ENCODE measurements at places on chromosomes 2 and 18. TPM values are rescaled to one million over a fixed set of nuclear protein-coding genes. Genes with fewer than 3 reads are reported as not detected.

Gene GMPPA
- 45.3 TPM for total RNA-seq

- no peak for DNase-seq
- no peak overlapping the region for H3K4me3 ChIP-seq
- H3K4me1 ChIP-seq, result no peaks in the 10 kb centered on the region
Observed at GRCh38 chr2:20638646-20639430, 12.1 kb downstream of the HS1BP3 start.

DNA sequence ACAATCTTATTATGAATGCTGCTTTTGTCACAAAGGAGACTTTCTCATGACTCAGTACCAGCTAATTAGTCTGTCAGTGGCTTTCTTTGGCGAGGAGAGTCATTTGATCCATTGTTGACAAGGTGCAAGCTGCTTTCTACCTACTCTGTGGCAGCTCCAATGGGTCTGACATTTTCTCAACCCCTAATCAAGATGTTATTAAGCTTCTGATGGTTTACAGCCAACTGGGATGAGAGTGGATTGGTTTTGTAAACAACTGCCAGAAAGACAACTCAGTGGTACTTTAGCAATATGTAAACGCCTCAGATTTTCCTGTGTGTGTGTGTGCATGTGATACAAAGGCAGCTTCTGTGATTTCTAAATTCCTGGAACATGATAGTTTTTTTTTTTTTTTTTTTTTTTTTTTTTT is 8.2 kb upstream of the CLIP4 start:
- H3K4me1 ChIP-seq, result peaks cover 31% of the 10 kb centered on the region
- H3K4me3 ChIP-seq, result no peak overlapping the region
- no peak for DNase-seq
- no peaks in the 10 kb centered on the region for H3K36me3 ChIP-seq
- no peaks in the 10 kb centered on the region for H3K27me3 ChIP-seq
- H3K27ac ChIP-seq, result no peak overlapping the region

DNA sequence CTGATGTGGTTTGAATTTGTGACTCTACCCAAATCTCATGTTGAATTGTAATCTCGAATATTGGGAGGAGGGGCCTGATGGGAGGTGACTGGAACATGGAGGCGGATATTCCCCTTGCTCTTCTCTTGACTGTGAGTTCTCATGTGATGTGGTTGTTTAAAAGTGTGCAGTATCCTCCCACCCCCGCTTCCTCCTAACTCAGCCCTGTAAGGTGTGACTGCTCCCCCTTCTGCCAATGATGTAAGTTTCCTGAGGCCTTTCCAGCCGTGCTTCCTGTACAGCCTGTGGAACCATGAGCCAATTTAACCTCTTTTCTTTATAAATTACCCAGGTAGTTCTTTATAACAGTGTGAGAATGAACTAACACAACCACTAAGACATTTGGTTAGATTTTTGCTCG is 458.4 kb downstream of the THSD7B start:
- no peak overlapping the region for H3K4me3 ChIP-seq
- H3K27me3 ChIP-seq, result no peaks in the 10 kb centered on the region
- no peaks in the 10 kb centered on the region for H3K4me1 ChIP-seq
- no peaks in the 10 kb centered on the region for H3K36me3 ChIP-seq

DNA sequence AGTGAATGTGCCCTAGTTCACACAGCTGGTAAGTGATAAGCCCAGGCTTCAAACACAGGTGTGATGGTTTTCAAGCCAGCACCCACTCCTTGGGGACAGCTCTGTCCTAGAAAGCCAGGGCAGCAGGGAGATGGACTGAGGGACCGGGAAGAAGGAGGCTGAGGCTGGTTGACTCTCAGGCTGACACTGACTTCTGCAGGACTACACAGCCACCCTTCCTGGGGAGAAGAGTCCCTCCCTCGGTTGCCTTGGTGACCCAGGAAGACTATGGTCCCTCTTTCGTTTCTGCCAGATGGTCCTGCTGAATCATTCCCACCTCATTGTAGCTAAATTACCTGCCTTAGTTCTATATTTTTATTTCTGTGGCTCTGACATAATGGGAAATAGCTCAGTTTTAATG is 11.3 kb upstream of the FSHR start:
- no peaks in the 10 kb centered on the region for H3K36me3 ChIP-seq
- DNase-seq, result no peak
- H3K4me1 ChIP-seq, result no peaks in the 10 kb centered on the region
- H3K4me3 ChIP-seq, result no peak overlapping the region

GRCh38 chr2:69177785-69178636 is 165.0 kb downstream of the ANTXR1 start:
- H3K27ac ChIP-seq, result no peak overlapping the region
- peaks cover 8% of the 10 kb centered on the region for H3K27me3 ChIP-seq
- no peaks in the 10 kb centered on the region for H3K4me1 ChIP-seq
- no peaks in the 10 kb centered on the region for H3K36me3 ChIP-seq
- DNase-seq, result no peak

DNA sequence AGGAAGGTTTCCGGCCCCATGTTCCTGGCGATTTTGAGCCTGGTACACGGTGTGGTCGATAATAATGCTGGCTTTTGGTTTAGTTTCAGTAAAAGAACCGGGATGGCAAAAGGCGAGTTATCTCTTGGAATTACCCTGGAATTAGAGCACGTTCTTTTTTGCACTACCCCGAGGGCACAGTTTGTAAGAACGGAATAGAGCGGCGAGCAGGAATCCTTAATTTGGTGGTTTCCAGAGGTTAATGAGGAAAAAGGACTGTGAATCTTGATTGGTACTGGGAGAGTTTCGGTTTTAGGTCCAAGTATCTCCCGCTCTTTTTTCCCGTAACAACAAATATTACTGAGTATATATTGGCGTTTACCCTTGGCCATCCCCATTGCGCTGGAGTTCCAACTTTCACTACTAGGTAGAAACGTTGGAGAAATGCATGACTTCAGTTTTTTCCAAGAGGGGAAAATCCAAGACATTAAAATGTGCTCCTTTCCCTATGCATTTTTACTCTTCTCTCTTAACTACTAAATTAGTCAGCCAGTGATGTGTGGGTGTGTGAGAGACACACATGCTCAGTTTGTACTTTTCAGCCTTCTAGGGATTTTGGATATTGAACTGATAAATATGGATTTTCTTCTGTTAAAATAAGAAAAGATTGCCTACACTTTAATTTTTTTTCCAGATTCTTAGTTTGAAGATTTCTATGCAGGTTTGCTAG is 160.8 kb downstream of the AGPS start:
- H3K4me3 ChIP-seq, result peak overlapping the region; percentile 82
- DNase-seq, result no peak
- H3K27me3 ChIP-seq, result no peaks in the 10 kb centered on the region
- H3K27ac ChIP-seq, result peak overlapping the region; percentile 100
- H3K36me3 ChIP-seq, result no peaks in the 10 kb centered on the region
